ENCODE measurements at places on chromosomes 4 and X. TPM values are rescaled to one million over a fixed set of nuclear protein-coding genes. Genes with fewer than 3 reads are reported as not detected.

The GLOD5 gene
- polyA plus RNA-seq: not detected

The ATOH1 gene
- not detected for polyA plus RNA-seq

DNA sequence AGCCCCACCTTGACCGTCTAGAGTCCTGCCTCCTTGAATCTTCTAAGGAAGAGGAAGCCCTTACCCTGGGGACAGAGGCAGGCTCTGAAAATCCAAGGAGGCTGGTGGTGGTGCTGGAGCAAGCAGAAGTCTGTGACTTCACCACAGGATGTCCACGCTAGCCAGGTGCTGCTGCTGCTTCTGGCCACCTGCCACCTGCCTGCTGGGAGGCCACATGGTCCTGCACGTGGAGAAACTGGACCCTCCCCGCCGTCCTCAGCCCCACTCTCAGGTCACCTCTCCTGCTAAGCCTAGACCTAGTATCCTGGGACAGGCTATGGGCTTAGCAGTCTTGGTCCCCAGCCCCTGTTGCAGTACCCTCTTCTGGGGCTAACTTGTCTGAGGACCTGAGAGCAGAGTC, 15.8 kb downstream of the TMEM31 start:
- no peak for DNase-seq

The STARD8 gene
- polyA plus RNA-seq: 2.1 TPM

DNA sequence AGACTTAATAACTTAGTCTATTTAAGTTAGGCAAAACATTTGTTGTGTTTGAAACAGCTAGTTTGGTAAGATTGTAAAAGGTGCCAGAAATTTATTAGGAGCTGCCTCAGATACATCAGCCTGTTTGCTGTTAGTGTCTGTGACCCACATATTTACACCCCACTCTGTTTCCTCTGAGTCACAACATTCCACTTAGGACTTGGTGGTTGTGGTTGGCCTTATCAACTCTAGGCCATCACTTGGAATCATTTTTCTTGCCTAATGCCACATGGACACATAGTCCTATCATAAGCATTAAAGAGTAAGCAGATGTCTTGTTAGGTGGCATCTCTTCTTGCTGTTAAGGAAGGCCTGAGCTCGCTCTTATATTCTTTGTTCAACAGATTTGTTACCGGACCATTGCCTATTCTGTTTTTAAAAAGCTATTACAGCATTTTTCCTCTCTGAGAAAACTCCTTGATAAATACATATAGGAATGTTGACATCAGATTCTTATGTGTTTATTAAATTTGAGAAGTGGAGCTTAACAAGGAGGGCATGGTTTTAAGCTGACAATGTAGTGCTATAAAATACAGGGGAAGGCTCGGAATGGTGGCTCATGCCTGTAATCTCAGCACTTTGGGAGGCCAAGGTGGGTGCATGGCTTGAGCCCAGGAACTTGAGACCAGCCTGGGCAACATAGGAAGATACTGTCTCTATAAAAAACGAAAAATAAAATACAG, 51.2 kb upstream of the PGRMC2 start:
- DNase-seq: peak; percentile 87

GRCh38 chr4:151628001-151628608, 132.7 kb downstream of the GATB start:
- DNase-seq: no peak

DNA sequence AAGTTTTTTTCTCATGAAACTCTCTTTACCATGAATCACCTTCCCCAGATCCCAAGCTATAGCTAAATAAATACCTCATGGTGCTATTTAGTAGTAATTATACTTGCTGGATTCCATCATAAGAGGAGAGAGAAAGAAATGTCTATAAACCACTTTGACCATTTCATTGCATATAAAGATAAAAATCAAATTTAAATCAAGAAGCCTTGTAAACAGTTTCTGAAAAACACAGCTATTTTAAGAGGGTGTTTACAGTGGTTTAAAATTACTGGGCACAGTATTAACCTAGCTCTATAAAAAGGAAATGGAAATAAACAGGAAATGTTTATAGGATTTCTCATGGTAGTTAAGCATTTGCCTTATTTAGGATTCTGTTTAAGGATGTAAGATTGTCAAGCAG, 637.9 kb downstream of the ADGRL3 start:
- no peak for DNase-seq

DNA sequence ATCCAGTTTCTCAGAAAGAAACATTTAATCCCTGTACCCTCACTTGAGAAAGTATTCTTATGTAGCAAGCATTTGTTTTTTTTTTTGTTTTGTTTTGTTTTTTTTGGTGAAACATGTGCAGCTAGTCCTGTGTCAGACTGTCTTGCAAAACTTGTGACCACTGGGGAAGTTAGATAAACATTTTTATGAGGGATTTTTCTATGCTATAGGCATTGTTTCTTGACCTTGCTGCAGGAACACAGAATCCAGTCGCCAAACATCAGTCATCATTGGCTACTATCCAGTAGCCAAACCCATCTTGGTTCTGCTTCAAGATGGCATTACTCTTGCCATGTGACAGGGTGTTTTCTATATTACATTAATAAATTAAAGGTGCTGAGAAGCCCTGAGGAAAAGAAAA, 7.7 kb upstream of the MAPK10 start:
- no peak for DNase-seq

DNA sequence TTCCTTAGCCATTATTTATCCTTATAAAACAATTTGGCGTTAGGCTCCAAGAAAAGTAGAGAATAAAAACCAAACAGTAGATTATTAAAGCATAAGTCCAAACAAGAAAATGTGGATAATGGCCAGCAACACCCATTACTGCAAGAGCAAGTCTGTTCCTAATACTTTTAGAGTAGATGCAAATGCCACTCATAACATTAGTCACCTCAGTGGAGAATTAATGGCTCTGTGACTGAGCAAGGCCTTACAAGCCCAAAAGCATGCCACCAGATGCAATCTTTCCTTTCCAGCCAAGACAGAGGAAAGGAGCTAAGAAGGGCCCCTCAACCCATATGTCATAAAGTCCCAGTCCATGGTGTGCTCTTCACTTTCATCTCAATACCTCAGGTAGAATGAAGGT, 373.8 kb downstream of the OPHN1 start:
- no peak for DNase-seq

GRCh38 chr4:153773236-153773690, 13.4 kb upstream of the RNF175 start:
- DNase-seq: no peak

Data from BJ (cell line).